AG20443 (cell line): ENCODE measurements at places on chromosomes 3 and 15.

DNA sequence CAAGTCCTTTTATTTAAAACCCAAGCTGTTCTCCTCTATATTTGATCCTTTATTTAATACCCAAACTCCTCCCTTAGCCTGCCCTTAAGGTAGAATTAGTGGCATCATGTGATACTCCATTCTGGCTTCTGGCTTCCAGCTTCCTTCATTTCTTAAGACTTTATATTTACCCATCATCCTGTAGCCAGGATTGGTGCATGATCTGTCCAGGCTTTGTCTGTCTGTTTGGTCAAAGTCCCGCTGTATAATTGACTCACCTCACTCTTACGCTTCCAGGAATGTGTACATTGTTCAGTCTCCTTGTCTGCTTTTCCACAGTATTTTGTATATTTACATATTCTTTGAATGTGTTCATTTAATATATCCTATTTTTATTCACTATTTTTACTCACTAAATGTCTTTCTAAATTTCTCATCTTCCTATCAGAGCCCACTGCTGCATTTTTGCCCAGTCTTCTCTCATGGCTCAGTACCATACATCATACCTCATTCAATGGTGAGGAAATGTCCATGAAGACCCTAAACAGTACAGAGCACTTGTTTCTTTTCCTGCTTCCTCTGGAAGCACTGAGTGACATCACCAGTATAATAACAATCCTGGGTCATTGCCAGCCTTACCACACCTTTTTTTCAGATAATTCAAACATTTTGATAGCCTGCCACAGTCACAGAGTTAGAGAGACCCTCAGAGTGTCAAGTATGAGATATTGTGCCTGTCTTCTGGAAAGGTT is 31.5 kb downstream of the TMEM108 start:
- DNase-seq, result no peak

DNA sequence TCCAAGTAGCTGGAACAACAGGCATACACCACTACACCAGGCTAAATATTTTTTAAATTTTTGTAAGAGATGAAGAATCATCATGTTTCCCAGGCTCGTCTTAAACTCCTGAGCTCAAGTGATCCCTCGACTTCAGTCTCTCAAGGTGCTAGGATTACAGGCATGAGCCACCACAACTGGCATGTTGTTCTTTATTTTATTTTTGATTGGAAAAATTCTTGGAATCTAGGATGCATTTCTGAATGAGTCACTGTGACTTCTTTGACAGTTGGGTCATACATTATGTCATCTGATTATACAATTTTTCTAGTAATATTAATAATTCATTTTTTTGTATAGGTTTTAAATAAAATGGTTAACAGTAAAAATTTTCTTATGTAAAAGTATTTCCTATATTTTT is 870.2 kb downstream of the SI start:
- DNase-seq, result no peak

DNA sequence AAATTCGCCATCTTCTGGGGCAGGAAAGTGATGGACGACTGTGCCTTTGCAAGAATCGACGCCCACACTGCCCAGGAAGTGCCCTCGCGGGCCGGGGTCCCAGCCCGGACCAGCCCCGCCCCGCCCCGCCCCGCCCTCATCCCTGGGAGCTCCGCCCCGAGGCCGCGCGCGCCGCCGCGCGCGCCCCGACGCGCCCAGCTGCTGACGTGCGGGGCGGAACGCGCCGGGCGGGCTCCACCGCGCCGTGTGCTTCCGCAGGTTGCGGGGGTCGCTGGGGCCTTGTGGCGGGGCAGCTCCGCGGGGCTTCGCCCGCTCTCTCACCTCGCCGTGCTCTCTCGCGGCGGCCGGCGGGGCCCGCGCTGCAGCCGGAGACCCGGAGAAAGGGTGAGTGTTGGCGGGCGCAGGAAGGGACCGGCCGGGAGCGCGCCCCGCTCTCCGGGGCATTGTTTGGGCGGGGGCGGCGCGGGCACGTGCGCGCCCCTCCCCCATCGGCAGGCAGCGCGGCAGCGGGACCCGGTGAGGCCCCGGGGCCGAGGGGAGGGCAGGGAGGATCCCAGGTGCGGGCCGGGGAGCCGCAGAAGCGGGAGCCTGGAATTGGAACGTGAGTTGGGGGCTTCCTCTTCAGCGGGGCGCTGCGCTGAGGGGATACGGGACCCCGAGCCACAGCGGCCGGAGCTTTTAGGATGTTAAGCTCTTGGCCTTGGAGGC is at the start of gene YEATS2:
Gene YEATS2, plus strand, starts transcription at position 188 of the 708 bp plus-strand sequence. CDS start 17,366 bp downstream, outside the sequence.
- DNase-seq, result peak; percentile 98

GRCh38 chr3:127234778-127235177 is 41.8 kb downstream of the PRR23E start:
- DNase-seq, result no peak

DNA sequence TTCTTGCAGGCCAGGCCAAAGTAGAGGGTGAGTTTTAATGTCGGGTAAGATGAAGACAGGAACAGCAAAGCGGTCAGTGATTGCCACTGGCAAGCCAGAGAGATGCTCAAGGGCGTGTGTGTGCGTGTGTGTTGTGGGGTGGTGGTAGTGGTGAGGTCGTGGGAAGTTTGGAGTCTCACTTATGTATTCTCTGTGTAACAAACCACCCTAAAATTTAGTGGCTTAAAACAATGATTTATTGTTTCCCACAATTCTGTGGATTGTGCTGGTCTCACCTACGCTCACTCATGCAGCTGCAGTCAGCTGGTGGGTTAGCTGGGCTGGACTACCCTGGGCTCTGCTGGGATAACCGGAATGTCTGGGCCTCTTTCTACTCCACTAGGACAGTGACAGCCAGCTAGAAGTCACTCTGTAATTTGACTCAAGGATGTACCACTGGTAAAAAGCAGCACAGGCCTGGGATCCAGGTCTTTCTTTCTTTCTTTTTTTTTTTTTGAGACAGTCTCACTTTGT is 50.9 kb upstream of the BHLHE40 start:
- no peak for DNase-seq

- DNase-seq, result no peak
Observed at GRCh38 chr3:167184511-167184910, 195.6 kb downstream of the ZBBX start.

DNA sequence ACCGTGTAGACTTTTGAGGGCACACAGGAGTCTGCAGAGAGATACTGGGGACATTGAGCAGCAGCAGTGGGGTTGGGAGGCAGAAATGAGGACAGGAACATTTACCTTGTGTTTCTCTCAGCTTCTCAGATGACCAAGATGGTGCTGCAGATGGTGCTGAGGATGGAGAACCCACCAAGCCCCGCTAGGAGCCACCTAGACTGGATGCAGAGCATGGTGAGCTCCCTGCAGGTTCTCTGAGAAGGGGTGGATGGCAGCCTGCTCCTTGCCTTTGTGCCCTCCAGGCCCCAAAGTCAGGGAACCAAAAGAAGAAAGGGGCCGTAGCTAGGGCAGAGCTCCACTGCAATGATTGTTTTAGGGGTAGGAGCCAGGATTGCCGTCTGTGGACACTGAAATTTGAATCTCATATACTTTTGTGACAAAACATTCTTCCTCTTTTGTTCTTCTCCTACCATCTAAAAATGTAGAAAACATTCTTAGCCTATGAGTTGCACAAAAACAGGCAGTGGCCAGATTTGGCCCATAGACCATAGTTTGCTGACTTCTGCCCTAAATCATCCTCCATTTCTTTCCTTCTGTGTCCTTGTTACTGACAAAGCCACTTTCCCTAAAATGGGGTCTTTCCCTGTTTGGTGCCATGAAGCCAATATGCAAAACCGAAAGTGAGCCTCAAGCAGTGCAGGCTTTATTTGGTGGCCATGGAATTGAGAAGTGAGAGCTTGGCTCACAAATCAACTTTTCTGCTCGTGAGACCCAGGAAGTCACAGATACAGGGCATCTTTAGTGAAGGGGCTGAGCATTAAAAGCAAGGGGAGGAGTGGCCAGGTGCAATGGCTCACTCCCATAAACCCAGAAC is 11.9 kb upstream of the MUC20 start:
- DNase-seq, result no peak

DNA sequence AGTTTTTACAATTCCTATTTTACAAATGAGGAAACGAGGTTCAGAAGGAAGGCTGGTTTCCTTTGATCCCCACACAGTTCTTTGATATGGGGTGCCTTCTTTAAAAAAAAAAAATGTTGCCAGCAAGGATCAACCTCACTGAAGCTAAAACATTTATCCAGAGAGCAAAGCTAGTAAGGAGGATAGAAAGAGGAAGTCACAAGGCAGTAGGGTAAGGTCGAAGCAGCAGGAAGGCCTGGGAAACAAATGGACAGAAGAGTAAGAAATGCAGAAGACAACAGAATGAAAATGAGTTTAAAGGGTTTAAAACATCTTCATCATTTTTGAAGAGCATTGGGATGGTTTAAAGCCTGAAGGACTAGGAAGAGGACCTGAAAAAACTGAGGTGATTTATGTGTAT is 30.6 kb upstream of the CP start:
- no peak for DNase-seq

- peak; percentile 87 for DNase-seq
Observed at GRCh38 chr3:39106851-39107387, 508 bp downstream of the GORASP1 start.

- peak; percentile 82 for DNase-seq
Observed at GRCh38 chr3:61560517-61561373, 626 bp upstream of the PTPRG start.

DNA sequence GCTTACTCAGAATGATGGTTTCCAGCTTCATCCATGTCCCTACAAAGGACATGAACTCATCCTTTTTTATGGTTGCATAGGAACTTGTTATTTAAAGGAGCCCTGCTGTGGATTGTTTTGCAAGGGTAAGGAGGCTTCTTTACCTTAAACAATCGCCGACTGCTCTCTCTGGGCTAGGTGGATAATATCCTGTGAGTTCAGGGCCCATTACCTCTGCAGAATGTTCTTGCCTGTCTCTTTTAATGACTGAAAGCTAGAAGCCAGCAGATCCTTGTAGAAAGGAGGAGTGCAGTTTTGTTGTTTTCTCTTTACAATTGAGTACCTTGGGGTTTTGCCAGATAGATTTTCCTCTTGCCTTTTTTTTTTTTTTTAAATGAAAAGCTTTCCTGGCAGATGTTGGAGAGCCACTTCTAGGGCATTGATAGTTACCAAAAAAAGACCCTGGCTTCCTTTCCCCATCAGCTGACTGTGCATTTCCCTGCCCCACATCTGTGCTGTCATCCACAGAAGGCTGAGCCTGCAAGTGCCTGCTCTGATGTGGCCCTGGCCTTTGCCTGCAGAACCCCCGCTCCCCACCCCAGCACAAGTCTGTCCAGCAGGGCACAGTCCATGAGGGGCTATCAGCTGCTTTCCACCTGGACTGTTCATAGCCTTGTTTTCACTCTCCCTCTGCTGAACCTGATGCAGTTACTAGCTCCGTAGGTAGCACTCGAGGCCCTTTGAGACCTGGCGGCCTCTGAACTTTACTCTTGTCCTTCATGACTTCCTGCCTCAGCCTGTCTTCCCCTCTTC is 113.1 kb downstream of the CHCHD6 start:
- no peak for DNase-seq

GRCh38 chr3:75341324-75342067 is 322.6 kb upstream of the FRG2C start:
- no peak for DNase-seq

DNA sequence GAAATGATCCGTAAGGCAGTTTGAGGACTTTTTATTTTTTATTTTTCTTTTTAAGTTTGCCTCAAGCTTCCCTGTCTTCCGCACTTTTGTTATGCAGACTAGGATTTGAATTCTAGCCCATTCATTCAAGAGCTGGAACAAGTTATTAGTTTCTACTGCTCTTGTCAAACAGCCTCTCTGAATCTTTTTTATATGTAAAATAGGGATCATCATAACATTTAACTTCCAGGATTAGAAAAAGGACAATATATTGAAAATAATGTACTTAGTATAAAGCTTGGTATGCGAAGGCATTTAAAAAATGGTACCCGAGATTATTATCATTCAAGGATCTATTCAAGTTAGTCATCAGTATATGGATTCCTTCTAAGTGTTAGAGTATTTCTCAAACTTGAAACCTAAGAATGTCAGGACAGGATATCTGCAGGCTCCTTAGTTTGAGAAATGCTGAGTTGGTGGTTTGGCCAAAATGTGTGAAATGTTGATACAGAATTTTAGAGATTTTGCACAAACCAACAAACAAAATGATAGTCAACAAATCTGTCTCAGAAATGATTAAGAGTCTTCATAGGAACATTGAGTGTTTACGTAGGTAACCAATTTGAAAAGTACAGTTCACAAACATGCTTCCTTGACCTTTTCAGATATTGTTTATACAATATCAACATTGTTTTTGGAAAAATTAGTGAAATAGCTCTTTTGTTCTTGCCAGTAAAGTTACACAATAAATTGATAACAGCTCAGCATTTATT is 40.5 kb upstream of the IGSF10 start:
- no peak for DNase-seq

GRCh38 chr3:12818773-12819172 is 22.3 kb downstream of the CAND2 start:
- DNase-seq, result no peak

DNA sequence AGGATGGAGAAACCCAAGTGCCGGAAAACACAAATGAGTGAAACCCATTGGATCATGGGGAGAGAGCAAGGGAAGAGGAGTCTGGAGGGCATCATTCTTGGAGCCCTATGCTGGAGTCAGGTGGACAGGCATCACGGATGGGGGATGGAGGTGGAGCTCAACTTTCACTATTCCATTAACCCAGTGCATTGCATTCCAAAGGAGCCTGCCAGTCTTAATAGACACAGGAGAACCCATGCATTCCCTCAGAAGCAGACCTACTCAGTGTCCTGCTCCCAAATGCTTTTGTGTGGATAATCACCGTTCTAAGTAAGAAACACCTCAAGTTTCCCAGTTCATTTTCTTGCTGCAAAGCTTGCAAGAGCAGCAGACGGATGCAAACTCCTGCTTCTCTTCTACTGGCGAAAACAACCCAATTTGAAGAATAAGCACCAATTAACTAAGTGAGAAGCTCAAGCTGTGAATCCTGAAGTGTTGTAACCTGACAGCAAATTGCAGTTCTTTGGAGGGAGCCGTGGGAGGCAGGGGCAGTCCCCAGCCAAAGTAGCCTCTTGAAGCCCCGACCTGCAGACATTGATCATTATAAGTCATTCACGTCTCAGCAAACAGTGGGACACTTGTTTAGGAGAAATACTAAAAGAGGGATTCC is 25.3 kb downstream of the SEMA5B start:
- no peak for DNase-seq

- DNase-seq, result no peak
Observed at GRCh38 chr3:133989936-133990702, 39.6 kb downstream of the SLCO2A1 start.

DNA sequence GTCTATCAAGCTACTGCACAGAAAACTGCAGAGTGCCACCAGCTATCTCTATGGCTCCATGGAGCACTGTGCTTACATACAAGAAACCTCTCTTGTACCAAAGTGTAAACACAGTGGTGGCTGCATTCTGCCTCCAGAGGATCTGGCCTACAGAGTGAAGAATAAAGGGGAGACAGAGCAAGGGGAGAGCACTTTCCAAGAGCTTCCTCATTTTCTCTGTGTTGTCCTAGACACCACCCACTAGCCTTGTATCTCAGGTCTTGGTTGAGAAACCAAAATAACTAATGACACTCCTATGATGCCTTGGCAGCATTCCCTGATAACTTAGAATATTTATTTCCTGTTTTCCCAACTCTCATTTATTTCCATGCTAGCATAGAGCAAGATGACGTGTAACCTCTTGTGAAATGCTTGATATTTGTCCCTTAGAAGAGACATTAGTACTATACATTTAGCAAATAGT is 56.9 kb upstream of the PHLDB2 start:
- peak; percentile 42 for DNase-seq

- peak; percentile 10 for DNase-seq
Observed at GRCh38 chr3:30260762-30261161, 345.6 kb upstream of the TGFBR2 start.
